ENCODE measurements at places on chromosomes 12 and 14. TPM values are rescaled to one million over a fixed set of nuclear protein-coding genes. Genes with fewer than 3 reads are reported as not detected.

KIF21A gene
- polyA plus RNA-seq, result 18.8 TPM

TRIAP1 gene
- polyA plus RNA-seq, result 42.7 TPM

VEZT gene
- polyA plus RNA-seq, result 66.2 TPM

MGST1 gene
- 614 TPM for polyA plus RNA-seq

CLEC4C gene
- not detected for polyA plus RNA-seq

GRCh38 chr12:20520532-20520931 is 152.2 kb downstream of the PDE3A start:
- DNase-seq, result no peak

GRCh38 chr12:1540690-1541089 is 53.7 kb downstream of the FBXL14 start:
- DNase-seq, result peak; percentile 91

DNA sequence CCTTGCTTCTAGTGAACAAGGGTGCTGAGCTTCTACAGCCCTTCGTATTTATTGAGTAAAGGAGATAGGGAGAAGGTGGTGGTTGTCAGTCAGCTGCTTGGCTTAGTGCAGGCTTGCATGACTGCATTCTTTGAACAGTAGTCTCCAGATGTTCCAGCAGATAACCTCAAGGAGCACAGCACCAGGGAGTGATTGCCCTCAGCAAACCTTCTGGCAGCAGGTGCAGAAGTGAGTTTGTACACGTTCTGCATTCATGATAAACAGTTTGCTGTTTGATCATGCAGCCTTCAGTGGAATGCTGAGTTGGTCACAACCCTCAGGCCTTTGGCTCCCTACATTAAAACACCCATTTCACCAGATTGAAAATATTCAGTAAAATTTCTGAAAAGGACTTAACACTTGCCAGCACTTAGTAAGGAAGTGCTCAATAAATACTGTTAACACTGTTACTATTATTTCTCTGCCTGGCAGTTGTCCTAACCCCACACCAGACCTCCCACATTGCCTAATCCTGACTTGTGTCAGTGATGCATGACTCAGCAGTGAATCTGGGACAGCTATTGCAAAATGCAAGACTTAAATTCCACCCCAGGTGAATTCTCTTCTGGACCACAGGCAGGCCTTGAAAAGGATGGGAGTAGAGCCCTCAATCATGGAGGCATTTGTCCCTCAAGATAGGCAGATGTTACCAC is 18.9 kb upstream of the CARMIL3 start:
- peak; percentile 91 for DNase-seq

GRCh38 chr12:50637870-50638481 is 125.9 kb upstream of the ATF1 start:
- peak; percentile 45 for DNase-seq

- no peak for DNase-seq
Measured at GRCh38 chr12:63935361-63935760, 90.9 kb downstream of the SRGAP1 start.

GRCh38 chr14:69700575-69700974 is 66.4 kb upstream of the SRSF5 start:
- DNase-seq, result no peak

Measured in mammary epithelial cell (primary cell).